Ascending aorta (tissue), 2 donors: ENCODE measurements at places on chromosomes 6 and 20. TPM values are rescaled to one million over a fixed set of nuclear protein-coding genes. Genes with fewer than 3 reads are reported as not detected.

- H3K27ac ChIP-seq: no peak overlapping the region
- H3K36me3 ChIP-seq: no peaks in the 10 kb centered on the region
- H3K4me1 ChIP-seq: no peaks in the 10 kb centered on the region
- DNase-seq: no peak
- H3K27me3 ChIP-seq: no peaks in the 10 kb centered on the region
- no peak overlapping the region for H3K4me3 ChIP-seq
Measured at GRCh38 chr6:170025935-170026750, 264.7 kb downstream of the DLL1 start.

DNA sequence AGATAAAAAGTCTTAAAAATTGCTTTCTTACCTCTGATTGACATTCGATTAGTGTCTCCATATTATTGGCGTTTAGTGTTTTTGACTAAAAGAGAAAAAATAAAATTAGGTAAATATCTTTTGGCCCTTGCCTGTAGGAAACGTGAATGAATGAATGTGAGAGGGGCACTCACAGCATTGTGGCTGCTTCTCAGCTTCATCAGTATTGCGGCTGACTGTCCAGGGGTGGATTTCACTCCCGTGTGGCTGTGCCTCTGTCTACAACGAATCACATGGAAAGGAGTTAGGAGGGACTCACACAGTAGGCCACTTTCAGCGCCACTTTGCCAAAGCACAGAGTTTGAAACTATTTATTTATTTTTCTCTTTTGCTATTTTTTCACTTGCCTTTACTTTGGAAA, 844 bp downstream of the TAGAP start:
- no peaks in the 10 kb centered on the region for H3K36me3 ChIP-seq
- H3K4me3 ChIP-seq: peak overlapping the region; percentile 29
- no peak for DNase-seq
- H3K27ac ChIP-seq: no peak overlapping the region

DNA sequence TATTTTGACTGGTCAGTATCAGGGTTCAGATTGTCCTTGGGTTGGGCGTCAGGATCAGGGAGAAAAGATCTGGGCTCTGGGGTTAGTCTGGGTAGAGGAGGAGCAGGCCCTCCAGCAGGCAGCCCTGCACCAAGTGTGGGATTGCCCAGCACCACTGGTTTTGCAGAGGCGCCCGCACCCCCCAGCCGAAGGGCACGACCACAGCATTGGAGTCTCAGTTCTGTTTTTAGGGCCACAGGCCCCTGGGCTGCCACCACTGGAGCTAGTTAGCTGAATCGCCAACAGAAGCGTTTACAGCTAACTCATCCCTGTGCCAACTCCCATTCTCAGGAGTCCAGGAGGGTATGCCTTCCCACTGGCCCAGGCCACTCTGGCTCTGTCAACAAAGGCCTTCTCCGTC, 84.2 kb downstream of the TCP11 start:
- peaks cover 54% of the 10 kb centered on the region for H3K4me1 ChIP-seq
- H3K27ac ChIP-seq: peak overlapping the region; percentile 76
- H3K36me3 ChIP-seq: peaks cover 25% of the 10 kb centered on the region
- no peaks in the 10 kb centered on the region for H3K27me3 ChIP-seq
- peak overlapping the region; percentile 52 for H3K4me3 ChIP-seq
- no peak for DNase-seq

DNA sequence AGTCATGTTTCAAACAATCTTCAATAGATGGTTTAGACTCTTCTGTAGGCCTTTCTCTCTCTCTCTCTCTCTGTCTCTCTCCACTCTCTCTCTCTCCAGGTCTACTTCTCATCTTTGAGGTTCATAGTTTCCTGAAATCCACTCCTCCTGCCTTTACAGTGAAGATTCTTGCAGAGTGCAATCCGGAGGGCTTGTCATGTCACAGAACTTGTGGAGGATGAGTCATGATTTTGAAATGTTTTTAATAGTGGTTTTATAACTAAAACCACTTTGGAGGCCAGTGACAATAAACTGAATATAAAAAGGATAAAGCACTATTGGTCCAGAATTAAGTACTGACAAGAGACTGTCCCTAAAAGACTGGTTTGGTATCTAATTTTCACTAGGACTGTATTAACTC, 156.3 kb downstream of the KIF6 start:
- H3K27me3 ChIP-seq: no peaks in the 10 kb centered on the region
- H3K4me3 ChIP-seq: no peak overlapping the region
- no peaks in the 10 kb centered on the region for H3K36me3 ChIP-seq
- DNase-seq: no peak

DNA sequence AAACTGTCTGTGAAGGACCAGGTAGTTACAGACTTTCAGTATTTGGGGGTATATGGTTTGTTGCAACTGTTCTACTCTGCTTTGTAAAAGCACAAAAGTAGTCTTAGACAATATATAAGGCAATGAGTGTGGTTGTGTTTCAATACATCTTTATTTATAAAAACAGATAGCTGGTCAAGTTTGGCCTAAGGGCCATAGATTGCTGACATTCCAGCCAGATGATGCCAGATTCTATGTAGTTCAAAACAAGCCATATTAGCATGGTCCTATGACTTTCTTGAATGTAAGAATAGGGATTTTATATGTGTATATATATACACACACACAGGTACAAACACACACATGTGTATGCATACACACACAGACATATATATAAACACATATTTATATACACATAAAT, 201.8 kb downstream of the GRIK2 start:
- H3K4me1 ChIP-seq: no peaks in the 10 kb centered on the region
- H3K4me3 ChIP-seq: no peak overlapping the region
- no peak overlapping the region for H3K27ac ChIP-seq

- no peaks in the 10 kb centered on the region for H3K27me3 ChIP-seq
- H3K27ac ChIP-seq: no peak overlapping the region
- no peaks in the 10 kb centered on the region for H3K36me3 ChIP-seq
- H3K4me1 ChIP-seq: no peaks in the 10 kb centered on the region
- no peak for DNase-seq
- no peak overlapping the region for H3K4me3 ChIP-seq
Measured at GRCh38 chr6:70725817-70726415, 58.2 kb downstream of the SMAP1 start.

- H3K36me3 ChIP-seq: no peaks in the 10 kb centered on the region
- H3K27ac ChIP-seq: peak overlapping the region; percentile 14
- H3K4me1 ChIP-seq: no peaks in the 10 kb centered on the region
- DNase-seq: no peak
- no peaks in the 10 kb centered on the region for H3K27me3 ChIP-seq
Measured at GRCh38 chr6:136037242-136037875, 185.9 kb downstream of the PDE7B start.

EYS gene
- total RNA-seq: not detected
